ENCODE measurements at places on chromosomes 5 and 9.
A peak's percentile ranks its signal among the peaks of the same experiment; 100 is the strongest.

DNA sequence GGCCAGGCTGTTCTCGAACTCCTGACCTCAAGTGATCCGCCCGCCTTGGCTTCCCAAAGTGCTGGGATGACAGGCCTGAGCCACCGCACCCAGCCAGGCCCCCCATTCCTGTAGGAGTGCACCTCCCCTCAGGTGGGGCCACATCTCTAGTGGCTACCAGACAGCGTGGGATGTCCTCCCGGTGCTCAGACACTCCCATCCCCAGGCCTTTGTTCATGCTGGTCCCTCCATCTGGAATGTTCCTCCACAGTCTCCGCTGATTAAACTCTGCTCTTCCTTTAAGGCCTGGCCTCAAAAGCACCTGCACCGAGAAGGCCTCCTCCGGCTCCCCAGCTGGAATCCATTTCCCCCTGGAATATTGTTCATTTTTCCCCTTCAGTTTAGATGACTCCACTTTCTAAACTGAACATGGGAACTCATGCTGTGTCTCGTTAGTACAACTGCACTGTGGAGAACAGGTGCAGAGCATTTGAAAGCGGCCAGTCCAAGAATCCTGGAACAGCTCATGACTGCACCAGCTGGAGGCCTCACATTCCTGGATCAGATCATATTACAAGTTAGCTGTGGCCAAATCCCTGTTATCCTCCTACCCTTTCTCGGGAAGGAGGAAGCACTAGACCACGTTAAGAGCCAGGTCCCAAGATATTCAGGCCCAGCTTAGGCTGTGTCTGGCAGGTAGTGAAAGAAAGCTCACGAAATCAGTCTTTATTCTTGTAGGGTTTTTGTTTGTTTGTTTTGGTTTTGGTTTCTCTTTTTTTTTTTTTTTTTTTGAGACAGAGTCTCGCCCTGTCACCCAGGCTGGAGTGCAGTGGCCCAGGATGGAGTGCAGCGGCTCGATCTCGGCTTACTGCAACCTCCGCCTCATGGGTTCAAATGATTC is 10.8 kb upstream of the PRRC2B start:
- DNase-seq: peak; percentile 55

DNA sequence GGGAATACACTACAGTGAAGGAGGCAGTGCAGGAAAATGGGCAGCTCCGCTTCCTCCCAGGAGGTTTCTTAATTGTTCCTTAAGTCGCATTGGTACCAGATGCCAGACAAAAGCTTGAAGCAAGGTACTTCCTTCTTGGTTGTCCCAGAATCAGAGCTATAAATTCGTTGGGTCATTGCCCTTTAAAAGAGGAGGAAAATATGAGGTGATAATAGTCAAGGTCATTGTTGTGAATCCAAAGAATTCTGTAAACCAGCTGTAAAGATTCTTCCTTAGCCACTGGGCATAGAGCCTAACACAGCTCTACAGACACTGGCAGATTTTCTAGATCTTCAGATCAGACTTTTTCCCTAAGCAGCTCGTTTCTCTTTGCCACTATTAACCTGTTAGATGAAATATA is 444.1 kb upstream of the TLE4 start:
- DNase-seq: no peak

GRCh38 chr5:68147659-68148058 is 67.9 kb upstream of the PIK3R1 start:
- no peak for DNase-seq

GRCh38 chr5:170527991-170528390 is 24.2 kb downstream of the KCNIP1 start:
- no peak for DNase-seq

DNA sequence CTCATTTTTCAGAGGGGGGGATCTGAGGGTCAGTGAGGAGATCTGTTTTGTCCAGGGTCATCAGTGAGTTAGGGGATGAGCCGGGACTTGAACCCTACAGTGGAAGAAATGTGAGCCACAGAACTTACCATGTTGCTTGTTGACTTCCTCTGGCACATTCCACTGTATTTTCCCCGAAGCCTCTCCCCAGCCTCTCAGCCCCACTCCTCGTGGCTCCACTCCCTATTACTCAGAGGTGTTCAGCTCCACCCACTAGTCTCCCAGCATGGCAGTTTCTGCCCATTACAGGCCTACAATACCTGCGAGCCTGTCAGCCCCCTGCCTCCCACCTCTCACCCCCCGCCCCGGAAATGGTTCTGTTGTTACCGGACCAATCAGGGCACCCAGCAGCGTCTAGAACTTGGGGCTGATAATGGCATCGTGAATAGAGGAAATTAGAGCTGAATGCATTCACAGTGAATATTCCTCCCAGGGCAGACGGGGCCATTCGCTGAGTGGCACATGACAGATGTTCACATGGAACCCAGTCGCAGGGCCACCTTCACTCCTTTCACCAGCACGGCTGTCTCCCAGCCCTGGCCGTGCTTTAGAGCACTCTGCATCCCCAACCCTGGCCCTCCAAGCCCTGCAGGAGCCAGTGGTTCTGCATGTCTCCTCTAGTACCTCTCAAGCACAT is 81.6 kb downstream of the KCNIP1 start:
- DNase-seq: no peak

- no peak for DNase-seq
Measured at GRCh38 chr5:72408603-72409002, 88.4 kb downstream of the PTCD2 start.

DNA sequence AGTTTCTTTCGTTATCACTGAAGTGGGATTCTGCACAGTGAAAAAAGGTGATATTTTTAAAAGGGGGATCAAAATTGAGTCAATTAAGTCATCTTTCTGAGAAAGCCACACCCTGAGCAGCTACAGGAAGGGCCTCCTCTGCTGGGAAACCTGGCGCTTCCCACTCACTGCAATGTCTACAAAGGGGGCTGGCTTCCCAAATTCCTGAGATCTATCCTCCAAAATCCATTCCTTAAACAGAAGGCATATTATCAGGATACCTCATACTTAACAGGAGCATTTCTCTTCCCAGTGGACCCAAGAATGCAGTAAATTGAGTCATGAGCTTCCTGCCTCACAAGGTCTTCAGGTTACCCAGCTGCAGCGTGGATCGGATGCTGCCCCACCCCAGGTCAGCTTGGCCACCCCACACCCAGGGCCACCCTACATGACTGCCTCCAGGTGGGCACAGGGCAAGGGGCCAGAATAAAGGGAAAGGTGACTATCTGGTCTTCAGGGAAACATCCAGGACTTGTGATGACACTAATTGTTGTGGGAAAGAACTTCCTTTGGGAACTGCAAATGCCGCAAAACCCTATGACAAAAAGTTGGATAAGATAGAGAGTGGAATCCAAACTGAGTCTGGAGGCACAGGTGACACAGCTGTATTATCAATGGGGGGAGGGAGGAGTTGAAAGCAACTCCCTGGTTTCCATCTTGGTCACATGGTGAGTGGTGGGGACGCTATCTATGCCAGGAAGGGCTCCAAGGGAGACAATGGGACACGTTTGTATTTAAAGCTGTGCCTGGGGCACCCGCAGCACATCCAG is 42.3 kb downstream of the ROR2 start:
- DNase-seq: no peak

GRCh38 chr5:73499187-73499586 is 945 bp downstream of the BTF3 start:
- no peak for DNase-seq

DNA sequence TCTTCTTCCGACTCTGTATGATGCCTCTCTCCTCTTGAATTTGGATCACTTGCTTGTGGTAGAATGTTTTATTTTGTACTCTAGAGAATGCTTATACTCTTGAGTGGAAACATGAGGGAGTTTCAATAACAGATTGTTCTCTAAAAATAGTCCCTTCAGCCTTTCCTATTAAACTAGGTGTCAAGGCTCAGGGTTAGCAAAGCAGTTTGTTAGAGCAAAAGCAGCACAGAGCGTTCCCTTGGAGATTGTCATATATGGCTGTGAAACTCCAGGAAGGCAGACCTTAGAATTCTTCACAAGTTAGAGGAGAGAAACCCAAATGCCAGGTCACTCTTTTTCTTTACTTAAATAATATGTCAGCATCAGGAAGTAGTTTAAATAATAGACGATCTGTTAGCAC is 33.0 kb downstream of the MAMDC2 start:
- no peak for DNase-seq

- DNase-seq: no peak
Measured at GRCh38 chr9:77305622-77306400, 128.5 kb downstream of the VPS13A start.

GRCh38 chr5:178273665-178274541 is 41.3 kb upstream of the PHYKPL start:
- DNase-seq: no peak

DNA sequence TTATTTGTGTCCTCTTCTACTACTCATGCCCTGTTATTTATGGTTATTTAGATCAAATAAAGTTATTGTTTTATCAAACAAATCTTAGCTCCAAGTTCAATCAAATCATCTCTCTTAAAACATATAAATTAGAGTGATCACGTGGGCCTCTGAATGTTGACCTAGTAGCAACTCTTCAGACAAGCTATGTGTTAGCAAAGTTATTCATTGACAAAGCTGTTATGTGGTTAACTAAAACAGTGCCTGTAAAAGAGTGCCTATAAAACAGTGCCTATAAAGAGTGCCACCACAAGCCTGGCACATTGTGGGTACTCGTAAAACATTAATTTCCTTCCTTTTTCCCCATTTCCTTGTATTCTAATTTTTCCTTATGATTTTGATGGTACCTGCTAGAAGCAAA is 421.9 kb downstream of the HCN1 start:
- no peak for DNase-seq

- DNase-seq: no peak
Measured at GRCh38 chr5:111404270-111404769, 108.0 kb downstream of the STARD4 start.

DNA sequence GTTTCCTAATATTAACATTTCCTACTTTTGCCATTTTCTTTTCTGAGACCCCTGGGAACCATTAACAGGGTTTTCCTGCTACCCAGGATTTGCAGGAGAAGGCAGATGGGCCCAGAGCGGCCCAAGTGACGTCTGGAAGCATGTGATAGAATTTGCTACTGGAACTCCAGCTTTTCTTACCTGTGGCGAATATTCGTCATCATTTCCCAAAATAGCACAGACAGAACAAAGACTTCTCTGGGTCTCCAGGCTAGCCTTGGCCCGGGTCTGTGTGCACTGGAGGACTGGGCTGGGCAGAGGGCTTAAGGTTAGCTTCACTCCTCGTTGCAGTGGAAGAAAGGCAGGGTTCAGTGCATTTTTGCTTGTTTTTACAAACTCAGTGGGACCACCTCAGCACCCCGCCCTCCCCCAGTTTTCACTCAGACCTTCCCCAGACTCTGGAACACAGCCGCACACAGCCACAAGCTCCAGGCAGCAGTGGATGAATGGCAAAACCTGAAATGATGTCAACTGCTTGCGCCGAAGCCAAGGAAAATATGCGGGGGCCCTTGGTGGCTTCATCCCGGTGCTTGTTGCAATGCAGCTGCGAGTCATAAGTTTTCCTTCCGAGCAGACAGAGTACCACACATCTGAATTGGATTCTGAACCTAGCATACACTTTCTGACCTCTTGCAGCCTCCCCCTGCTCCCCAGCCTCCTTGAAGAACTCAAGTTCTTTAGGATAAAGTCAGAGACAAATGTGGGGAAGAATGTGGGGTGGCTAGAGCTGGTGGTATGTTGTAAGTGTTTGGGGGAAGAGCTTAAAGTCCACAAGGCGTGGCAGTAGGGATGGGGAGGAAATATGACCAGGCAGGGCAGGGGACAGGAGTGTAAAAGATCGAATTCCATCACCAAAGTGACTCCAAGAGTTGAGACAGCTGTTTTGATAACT is 586.0 kb downstream of the CCDC171 start:
- DNase-seq: no peak

GRCh38 chr5:82513738-82514137 is 235.6 kb upstream of the RPS23 start:
- DNase-seq: no peak

GRCh38 chr5:29162297-29162696 is 2031.2 kb upstream of the CDH6 start:
- DNase-seq: peak; percentile 87

- no peak for DNase-seq
Measured at GRCh38 chr9:755454-756381, 85.8 kb upstream of the DMRT1 start.

- DNase-seq: no peak
Measured at GRCh38 chr5:35694481-35694880, 76.8 kb downstream of the SPEF2 start.

GRCh38 chr5:42825422-42826148 is 13.9 kb upstream of the SELENOP start:
- no peak for DNase-seq

- no peak for DNase-seq
Measured at GRCh38 chr5:15037247-15037908, 165.8 kb upstream of the ANKH start.

- DNase-seq: no peak
Measured at GRCh38 chr9:12815888-12816287, 41.1 kb downstream of the LURAP1L start.

GRCh38 chr5:174402222-174402812 is 322.1 kb upstream of the MSX2 start:
- no peak for DNase-seq

Data from SHP77 treated with DMSO at 0.1 percent for 48 hours (cell line).